ENCODE measurements at places on chromosomes 5 and 9. TPM values are rescaled to one million over a fixed set of nuclear protein-coding genes. Genes with fewer than 3 reads are reported as not detected.
A peak's percentile ranks its signal among the peaks of the same experiment; 100 is the strongest.

GRCh38 chr5:132752581-132753125 is 5.4 kb downstream of the CCNI2 start:
- no peak for DNase-seq

- DNase-seq, result peak; percentile 76
Measured at GRCh38 chr5:14035859-14036503, 91.5 kb upstream of the DNAH5 start.

- peak; percentile 87 for DNase-seq
Measured at GRCh38 chr5:72510610-72511181, 3.5 kb upstream of the ZNF366 start.

MEIKIN gene
- not detected for total RNA-seq

GRCh38 chr5:5983261-5983980 is 394.9 kb downstream of the MED10 start:
- DNase-seq, result no peak

CSF2 gene
- total RNA-seq, result not detected

GRCh38 chr9:124747065-124747464 is 24.0 kb downstream of the NR6A1 start:
- no peak for DNase-seq

DNA sequence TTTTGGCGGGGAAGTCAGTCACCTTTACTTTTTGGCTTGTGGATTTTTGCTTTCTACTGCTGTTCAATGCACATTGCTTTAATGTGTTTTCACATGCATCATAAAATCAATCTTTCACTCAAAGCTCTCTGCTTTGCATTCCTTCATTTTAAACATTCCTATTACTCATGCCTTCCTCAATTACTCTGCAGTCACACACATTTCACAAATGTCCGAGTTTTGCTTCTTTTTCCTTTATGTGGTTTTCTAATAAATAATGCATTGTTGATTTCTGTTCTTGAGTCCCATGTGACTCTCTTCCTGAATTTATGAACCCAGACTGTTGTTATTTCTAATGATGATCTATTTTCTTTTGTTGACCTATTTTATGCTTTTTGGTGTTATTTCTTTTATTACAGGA is 82.3 kb upstream of the EPB41L4B start:
- no peak for DNase-seq
